ENCODE measurements at places on chromosomes 1 and 21. TPM values are rescaled to one million over a fixed set of nuclear protein-coding genes. Genes with fewer than 3 reads are reported as not detected.

- no peaks in the 10 kb centered on the region for H3K27me3 ChIP-seq
- H3K36me3 ChIP-seq = no peaks in the 10 kb centered on the region
- H3K4me1 ChIP-seq = no peaks in the 10 kb centered on the region
- no peak for DNase-seq
- H3K27ac ChIP-seq = no peak overlapping the region
Observed at GRCh38 chr1:106880226-106880625, 176.2 kb upstream of the PRMT6 start.

Gene OLFML3
- 12.6 TPM for total RNA-seq

DNA sequence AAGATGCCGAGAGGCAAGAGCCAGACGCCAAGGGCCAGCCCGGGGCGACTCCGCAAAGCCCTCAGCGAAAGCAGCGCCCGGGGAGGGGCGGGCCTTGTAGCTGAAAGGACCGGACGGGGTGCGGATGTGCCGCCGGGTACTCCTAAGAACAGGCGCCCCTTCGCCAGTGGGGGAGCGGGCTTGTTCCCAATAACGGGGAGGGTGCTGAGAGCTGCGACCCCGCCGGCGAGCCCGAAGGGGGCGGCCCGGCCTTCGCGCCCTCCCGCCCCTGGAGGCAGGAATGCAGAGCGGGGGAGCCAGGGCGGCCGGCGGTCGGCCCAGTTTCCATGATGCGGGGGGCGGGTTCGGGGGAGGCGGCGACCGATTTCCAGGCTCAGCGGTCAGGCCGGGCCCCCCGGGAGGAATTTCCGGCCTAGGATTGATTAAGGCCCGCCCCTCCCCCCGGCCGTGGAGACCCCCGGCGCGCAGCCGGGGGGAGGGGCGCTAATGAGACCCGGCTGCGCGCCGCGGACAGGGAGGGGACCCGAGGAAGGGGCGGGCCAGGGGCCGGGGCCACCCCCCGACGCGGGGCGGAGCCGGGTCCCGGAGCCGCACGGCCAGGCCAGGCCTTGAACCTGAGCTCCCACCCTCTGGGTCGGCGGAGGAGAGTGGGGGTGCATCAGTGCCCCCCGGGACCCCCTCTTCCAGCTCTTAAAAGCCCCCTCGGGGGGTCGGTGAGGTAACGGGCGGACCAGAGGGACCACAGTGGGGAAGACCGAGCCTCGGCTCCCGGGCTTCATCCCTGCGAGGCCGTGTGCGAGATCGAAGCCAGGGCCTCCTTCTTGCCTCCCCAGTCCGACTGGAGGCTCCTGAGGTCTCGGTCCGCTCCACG lies 898 bp upstream of the TMEM200B start:
- peak overlapping the region; percentile 76 for H3K4me3 ChIP-seq
- DNase-seq = peak; percentile 87
- H3K36me3 ChIP-seq = no peaks in the 10 kb centered on the region
- H3K27ac ChIP-seq = peak overlapping the region; percentile 91

- H3K36me3 ChIP-seq = no peaks in the 10 kb centered on the region
- H3K27ac ChIP-seq = no peak overlapping the region
- no peaks in the 10 kb centered on the region for H3K27me3 ChIP-seq
- H3K4me3 ChIP-seq = no peak overlapping the region
- DNase-seq = no peak
- H3K4me1 ChIP-seq = no peaks in the 10 kb centered on the region
Observed at GRCh38 chr21:45855248-45855811, 126.2 kb upstream of the COL6A1 start.

- no peak overlapping the region for H3K4me3 ChIP-seq
- no peak overlapping the region for H3K27ac ChIP-seq
- no peak for DNase-seq
- H3K27me3 ChIP-seq = no peaks in the 10 kb centered on the region
Observed at GRCh38 chr1:170445096-170445495, 86.9 kb upstream of the GORAB start.

DNA sequence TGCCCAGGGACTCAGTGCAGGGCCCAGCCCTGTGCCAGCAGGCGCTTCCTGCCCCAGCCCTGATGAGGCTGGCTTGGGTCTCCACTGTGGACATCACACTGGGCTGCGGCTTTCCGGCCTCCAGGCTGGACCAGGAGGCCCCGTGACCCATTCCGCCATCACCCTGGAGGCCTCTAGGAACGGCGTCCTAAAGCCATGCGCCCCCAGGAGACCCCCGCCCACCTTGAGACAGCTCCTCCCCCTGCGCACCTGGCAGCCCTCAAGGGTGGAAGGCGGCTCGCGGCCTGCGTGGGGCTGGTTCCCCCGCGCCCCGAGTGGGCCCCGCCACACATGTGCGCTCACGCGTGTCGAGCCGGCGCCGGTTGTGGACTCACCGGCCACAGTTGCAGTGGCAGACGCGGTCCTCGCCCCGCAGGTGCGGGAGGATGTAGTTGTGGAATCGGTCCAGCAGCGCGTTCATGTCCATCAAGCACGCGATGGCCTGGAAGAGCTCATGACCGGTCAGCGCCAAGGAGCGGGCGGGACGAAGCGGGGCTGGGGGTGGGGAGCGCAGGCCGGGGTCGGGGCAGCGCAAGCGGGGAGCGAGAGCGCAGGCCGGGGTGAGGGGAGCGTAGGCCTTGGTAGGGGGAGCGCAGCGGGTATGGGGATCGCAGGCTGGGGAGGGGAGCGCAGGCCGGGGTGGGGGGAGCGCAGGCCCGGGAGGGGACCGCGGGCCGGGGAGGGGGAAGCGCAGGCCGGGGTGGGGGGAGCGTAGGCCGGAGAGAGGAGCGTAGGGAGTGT lies 924 bp downstream of the TMEM240 start:
- H3K4me1 ChIP-seq = peaks cover 22% of the 10 kb centered on the region
- no peak overlapping the region for H3K27ac ChIP-seq
- H3K36me3 ChIP-seq = peaks cover 7% of the 10 kb centered on the region
- peak overlapping the region; percentile 56 for H3K4me3 ChIP-seq

GRCh38 chr1:94045465-94046056 lies 75.4 kb downstream of the ABCA4 start:
- no peaks in the 10 kb centered on the region for H3K36me3 ChIP-seq
- H3K4me1 ChIP-seq = peaks cover 48% of the 10 kb centered on the region
- H3K4me3 ChIP-seq = peak overlapping the region; percentile 23
- peak overlapping the region; percentile 85 for H3K27ac ChIP-seq

- no peaks in the 10 kb centered on the region for H3K36me3 ChIP-seq
- DNase-seq = no peak
- peaks cover 3% of the 10 kb centered on the region for H3K4me1 ChIP-seq
- peak within 1 kb of the TSS; percentile 71 for H3K4me3 ChIP-seq
- no peaks in the 10 kb centered on the region for H3K27me3 ChIP-seq
Observed at GRCh38 chr21:25638660-25639550, at the start of gene JAM2. Gene JAM2, plus strand, starts transcription at chr21:25639258. Its CDS starts 564 bp downstream, at chr21:25639822.

Gene SYCP1
- not detected for total RNA-seq

DNA sequence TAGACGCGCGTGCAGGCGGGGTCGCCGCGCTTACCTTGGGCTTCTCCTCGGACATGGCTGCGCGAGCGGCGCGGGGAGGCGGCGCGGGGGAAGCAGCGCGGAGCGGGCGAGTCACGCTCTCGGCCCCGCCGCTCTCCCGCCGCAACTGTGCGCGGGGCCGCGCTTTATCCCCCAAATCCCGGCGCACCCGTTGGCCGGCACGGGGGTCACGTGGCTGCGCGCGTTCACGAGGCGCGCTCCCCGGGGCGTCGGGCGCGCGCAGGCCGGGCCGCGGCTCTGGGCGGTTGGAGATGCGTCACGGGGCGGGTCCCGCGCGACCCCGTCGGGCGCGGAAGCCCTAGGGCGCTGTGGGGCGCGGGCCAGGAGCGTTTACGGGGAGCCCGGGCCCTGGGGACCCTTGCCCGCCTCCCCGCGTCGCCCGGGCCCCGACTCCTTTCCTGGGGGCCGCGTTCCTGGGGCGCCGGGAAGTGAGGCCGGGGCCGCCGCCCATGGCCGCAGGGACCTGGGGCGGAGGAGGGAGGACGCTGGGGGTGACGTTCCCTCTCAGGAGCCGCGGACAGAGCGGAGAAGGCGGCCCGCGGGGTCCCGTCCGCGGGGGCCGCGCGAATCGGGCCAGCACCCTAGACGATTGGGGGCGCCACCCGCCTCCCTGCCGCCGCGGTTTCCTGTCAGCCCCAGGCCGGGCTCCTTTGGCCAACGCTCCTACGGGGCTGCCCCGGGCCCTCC lies at the start of gene SUMO3:
SUMO3 (minus strand) TSS at position 149 of the 726 bp plus-strand sequence; CDS start at position 55, 94 bp downstream.
- H3K4me1 ChIP-seq = peaks cover 39% of the 10 kb centered on the region
- H3K27me3 ChIP-seq = no peaks in the 10 kb centered on the region
- peak; percentile 85 for DNase-seq
- peak within 1 kb of the TSS; percentile 98 for H3K27ac ChIP-seq
- H3K4me3 ChIP-seq = peak within 1 kb of the TSS; percentile 97
- peaks cover 8% of the 10 kb centered on the region for H3K36me3 ChIP-seq

All from heart left ventricle (tissue), 16 donors.